ENCODE measurements at places on chromosomes 7 and 10. TPM values are rescaled to one million over a fixed set of nuclear protein-coding genes. Genes with fewer than 3 reads are reported as not detected.

EBLN1 gene
- not detected for total RNA-seq

CEP55 gene
- total RNA-seq = 6.7 TPM

OPN4 gene
- not detected for total RNA-seq

LRIT1 gene
- total RNA-seq = 0.19 TPM

ZNF25 gene
- 1.7 TPM for total RNA-seq

CFAP69 gene
- total RNA-seq = 1.8 TPM

DNA sequence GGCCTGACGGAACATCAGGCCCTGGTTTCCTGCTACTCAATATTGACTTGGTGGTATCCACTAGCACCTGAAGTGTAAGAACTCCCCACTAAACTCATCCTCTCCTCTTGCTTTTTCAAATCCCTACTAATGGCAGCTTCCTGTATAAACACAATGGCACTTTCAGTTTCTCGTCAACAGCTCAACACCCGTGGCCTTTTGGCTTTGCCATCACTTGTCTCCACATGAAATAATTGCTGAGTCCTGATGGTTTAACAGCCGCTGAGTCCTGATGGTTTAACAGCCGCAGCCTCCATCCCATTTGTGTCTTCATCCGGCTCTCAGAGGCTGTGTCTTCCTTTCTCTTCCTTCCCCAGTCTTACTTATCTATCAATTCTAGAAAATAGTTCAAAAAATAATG lies 261.4 kb upstream of the PITRM1 start:
- no peak for DNase-seq

DNA sequence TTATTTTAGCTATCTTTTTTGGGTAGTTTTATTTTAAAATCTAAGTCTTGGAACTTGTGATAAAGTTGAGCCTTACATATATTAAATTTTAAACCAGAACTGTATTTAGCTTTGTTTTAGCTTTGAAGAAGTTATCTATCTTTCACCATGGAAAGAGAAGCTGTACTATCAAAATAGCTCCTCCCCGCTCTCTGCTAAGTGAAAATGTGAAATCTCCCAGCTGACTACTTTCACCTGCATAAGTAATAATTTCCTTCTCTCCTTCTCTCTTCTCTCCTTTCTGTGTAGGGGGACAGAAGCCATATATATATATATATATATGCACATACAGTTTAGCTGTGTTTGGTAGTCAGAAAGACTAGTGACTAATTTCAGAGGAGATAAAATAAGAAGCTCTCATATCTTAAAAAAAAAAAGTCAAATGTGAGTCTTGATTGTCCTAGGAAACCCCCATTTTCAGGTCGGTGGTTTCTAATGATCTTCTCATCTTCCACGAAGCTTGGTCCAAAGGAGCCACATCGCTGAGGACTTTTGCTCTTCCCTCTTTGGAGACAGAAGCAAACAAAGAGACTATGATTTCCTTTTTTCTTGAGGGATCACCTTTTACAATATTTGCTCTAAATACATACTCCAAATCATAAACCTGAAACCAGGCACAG lies 30.6 kb upstream of the GDI2 start:
- DNase-seq = no peak

GRCh38 chr10:89901895-89902294 lies 200.5 kb downstream of the KIF20B start:
- DNase-seq = no peak

GRCh38 chr7:43385856-43386255 lies 197.1 kb upstream of the STK17A start:
- no peak for DNase-seq

GRCh38 chr10:68633816-68634466 lies 73.8 kb downstream of the TET1 start:
- no peak for DNase-seq

DNA sequence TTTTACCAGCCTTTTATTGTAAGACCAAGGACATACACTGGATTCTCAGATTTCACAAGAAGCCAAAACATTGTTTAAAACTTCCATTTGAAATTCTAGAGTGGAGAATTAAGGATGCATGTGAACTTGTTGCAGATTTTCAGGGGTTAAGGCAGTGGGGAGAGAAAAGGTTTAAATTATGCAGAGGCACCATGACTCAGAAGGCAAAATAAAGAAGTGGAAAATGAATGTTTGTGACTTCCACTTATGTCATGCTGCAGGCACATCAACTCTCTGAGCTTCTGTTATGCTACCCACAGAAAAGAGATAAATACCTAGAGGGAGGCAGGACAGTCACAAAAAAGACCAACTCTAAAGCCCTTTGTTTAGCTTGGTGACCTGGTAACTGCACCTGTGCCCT lies 84.4 kb upstream of the BET1 start:
- DNase-seq = no peak

- DNase-seq = no peak
Measured at GRCh38 chr10:33732161-33732680, 397.8 kb upstream of the NRP1 start.

GRCh38 chr7:110253093-110253492 lies 837.8 kb upstream of the LRRN3 start:
- no peak for DNase-seq

DNA sequence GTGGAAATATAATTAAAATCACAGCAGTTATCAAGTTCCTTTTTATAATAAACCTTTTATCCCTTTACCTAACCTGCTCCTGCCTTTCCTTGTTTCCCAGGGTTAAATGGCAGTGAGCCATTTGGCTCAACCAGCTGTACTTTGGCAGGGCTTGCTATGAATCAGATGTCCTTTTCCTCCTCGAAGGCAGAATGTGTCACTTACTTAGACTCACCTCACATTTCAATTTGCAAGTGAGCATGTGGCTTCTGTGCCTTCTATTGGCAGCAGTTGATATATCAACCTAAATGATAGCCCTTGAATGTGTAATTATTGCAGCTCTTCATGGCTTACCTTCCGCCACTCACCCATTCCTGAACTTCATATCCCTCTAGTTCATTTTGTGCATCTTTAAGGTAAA lies 301.7 kb downstream of the CSTF2T start:
- no peak for DNase-seq

GRCh38 chr7:84949501-84949900 lies 237.4 kb downstream of the SEMA3D start:
- DNase-seq = no peak

DNA sequence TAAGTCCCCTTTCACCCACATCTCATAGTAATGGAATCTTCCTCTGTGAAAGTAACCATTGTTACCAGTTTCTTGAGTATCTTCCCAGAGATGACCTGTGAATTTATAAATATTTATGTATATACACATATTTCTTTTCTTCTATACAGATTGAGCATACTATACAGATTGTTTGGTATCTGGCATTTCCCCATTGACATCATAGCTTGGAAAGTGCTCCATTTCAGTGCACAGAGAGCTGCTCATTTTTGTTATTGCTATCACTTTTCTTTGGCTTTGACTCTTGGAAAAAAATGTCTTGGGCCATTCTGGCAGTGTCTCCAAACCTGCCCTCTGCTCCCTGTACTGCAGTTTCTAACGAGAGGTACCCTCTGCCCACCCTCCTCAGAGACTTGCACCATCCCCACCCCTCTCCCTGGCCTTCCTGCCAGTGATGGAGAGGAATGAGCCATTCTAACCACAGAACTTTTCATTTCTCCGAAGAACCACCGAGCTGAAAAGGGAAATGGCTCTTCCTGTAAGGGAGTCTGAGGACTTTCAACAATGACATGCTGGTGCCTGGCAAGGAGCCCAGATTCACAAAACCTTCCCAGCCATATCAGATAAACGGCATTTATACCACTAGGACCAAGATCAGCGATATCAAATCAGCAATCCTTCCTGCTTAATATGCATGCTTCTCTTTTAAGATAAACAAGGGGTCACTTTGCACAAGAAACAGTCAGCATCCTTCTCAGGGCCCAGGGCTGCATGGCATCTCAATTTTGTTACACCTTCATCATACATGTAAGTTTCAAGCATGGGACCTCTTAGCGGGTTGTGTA lies 19.7 kb upstream of the CCSER2 start:
- no peak for DNase-seq

GRCh38 chr7:3029138-3029537 lies 14.5 kb downstream of the CARD11 start:
- no peak for DNase-seq

GRCh38 chr10:6220418-6221191 lies 17.9 kb downstream of the PFKFB3 start:
- no peak for DNase-seq

DNA sequence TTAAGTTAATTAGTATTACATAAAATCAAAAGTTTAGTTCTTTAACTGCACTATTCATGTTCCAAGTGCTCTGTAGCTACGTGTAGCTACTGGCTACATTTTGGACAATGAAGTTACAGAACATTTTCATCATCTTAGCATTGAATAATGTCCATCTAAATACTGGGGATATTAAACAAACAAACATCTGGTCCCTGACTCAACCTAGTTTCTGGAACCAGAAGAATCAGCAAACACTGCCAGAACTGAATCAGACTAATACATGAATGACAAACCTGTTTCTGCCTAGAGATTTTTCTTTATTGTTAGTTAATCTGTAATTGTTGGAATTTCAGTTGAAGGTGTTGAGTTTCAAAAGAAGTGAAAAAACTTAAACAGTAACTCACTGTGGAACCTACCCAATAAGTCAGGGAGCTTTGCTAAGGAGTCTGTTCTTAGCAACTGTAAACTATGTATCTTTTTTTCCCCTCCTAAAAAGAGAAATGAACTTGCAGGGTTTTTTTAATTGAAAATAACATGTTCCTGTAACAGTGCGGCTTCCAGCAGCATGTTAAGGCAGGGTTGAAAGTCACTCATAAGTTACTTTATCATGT lies 58.3 kb downstream of the CDK13 start:
- no peak for DNase-seq

GRCh38 chr10:127735156-127735555 lies 1.8 kb upstream of the FOXI2 start:
- DNase-seq = no peak

DNA sequence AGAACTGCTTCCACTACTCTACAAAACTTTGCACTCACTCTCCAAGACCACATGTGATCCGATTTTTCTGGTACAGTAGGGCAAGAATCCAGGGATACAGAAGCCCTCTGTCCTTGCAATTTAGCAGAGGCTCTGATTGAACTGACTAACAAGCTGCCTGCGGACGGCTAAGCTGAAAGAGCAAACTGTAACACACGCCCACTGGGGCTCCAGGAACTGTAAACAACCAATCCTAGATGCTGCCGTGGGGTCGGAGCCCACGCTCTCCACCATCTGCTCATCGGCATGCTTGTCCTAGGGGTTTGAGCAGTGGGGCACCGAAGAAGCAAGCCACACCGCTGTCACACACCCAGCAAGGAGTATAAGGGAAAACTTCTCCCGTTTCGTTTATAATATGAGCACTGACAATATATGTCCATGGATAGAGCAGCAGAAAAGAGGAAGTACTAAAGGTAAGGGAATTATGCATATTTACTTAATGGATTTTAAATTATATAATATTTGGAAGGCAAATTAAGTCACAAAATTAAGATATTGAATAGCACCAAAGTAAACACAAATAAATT lies 634.4 kb upstream of the POT1 start:
- no peak for DNase-seq

GRCh38 chr7:100963386-100963785 lies 6.0 kb upstream of the MUC12 start:
- no peak for DNase-seq

- no peak for DNase-seq
Measured at GRCh38 chr7:96004578-96004977, 232.2 kb downstream of the DYNC1I1 start.
